Mononuclear cell (primary cell): ENCODE measurements at places on chromosomes 13 and 19. TPM values are rescaled to one million over a fixed set of nuclear protein-coding genes. Genes with fewer than 3 reads are reported as not detected.

FFAR2 gene
- 16.5 TPM for total RNA-seq

GIPR gene
- total RNA-seq = 1.2 TPM

IGFL3 gene
- not detected for total RNA-seq

STARD13 gene
- total RNA-seq = 0.84 TPM

FFAR1 gene
- 1.9 TPM for total RNA-seq

MAP2K7 gene
- 23.2 TPM for total RNA-seq

DIAPH3 gene
- total RNA-seq = 0.21 TPM

NCAN gene
- total RNA-seq = not detected

ZNF587 gene
- total RNA-seq = 34.0 TPM

RAB4B gene
- 9.6 TPM for total RNA-seq

C19orf38 gene
- 71.8 TPM for total RNA-seq

PRTN3 gene
- total RNA-seq = 0.31 TPM

MEGF8 gene
- 1.6 TPM for total RNA-seq

CCDC8 gene
- not detected for total RNA-seq

IGFL2 gene
- total RNA-seq = not detected

IZUMO2 gene
- not detected for total RNA-seq

KLK15 gene
- not detected for total RNA-seq

GPR32 gene
- not detected for total RNA-seq

S1PR2 gene
- 5.6 TPM for total RNA-seq

CGB1 gene
- not detected for total RNA-seq

TMPRSS9 gene
- 0.10 TPM for total RNA-seq

ACER1 gene
- 0.42 TPM for total RNA-seq

SHISA7 gene
- total RNA-seq = not detected

LPAR2 gene
- total RNA-seq = 21.9 TPM

MEF2B gene
- total RNA-seq = 0.10 TPM

LILRB2 gene
- total RNA-seq = 27.3 TPM

NLRP4 gene
- not detected for total RNA-seq

ATP4A gene
- total RNA-seq = not detected

ZNF880 gene
- 15.6 TPM for total RNA-seq

MRI1 gene
- 17.0 TPM for total RNA-seq

APC2 gene
- 0.10 TPM for total RNA-seq

RFPL4A gene
- total RNA-seq = not detected

HPN gene
- total RNA-seq = 0.10 TPM

ZNF763 gene
- total RNA-seq = 1.7 TPM

SCGB2B2 gene
- 0.10 TPM for total RNA-seq

HCN2 gene
- 0.21 TPM for total RNA-seq

SYDE1 gene
- total RNA-seq = not detected

CEACAM21 gene
- total RNA-seq = 3.9 TPM

PRODH2 gene
- total RNA-seq = not detected

TMEM255B gene
- 0.84 TPM for total RNA-seq

ZNF792 gene
- total RNA-seq = 10.2 TPM

SYNGR4 gene
- not detected for total RNA-seq

TMEM238 gene
- total RNA-seq = 1.9 TPM

P2RY11 gene
- 8.3 TPM for total RNA-seq

RELB gene
- total RNA-seq = 42.9 TPM

CEACAM8 gene
- not detected for total RNA-seq

CLEC17A gene
- 1.6 TPM for total RNA-seq

TGFBR3L gene
- total RNA-seq = 0.10 TPM
